ENCODE measurements at places on chromosomes 2 and 18.

GRCh38 chr2:44549856-44550255 is 188.1 kb downstream of the CAMKMT start:
- DNase-seq = no peak

DNA sequence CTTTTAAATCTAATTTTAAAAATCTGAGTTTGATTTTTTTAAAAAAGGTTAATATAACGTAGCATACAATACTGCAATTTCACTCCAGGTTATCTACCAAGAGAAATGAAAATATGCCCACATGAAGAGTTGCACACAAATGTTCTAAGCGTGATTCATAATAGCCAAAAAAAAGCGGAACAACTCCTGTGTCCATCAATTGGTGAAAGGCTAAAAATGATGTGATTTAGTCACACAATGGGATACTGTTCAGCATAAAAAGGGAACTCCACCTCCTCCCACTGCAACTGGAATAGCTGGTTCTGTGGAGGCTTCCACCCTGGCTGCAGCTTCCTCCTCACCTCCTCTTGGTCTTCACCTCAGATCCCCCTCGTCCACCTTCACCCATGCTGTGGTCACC is 132.8 kb downstream of the PIK3C3 start:
- no peak for DNase-seq

DNA sequence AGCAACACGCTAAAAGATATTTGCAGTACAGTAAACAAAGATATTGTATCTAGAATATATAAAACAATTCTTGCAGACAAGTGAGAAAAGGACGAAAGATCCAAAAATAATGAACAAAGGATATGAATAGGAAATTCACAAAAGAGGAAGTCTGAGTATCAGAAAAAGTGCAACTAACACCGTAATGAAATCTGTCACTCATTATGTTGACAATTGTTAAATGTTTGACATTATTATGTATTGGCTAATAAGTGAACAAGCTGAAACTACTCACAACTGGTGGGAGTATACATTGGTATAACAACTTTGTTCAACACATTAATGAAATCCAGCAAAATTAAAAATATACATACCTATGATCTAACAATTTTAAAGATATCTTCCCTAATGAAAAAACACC is 36.7 kb upstream of the ASXL3 start:
- no peak for DNase-seq

GRCh38 chr2:11907190-11907589 is 160.8 kb downstream of the LPIN1 start:
- no peak for DNase-seq

DNA sequence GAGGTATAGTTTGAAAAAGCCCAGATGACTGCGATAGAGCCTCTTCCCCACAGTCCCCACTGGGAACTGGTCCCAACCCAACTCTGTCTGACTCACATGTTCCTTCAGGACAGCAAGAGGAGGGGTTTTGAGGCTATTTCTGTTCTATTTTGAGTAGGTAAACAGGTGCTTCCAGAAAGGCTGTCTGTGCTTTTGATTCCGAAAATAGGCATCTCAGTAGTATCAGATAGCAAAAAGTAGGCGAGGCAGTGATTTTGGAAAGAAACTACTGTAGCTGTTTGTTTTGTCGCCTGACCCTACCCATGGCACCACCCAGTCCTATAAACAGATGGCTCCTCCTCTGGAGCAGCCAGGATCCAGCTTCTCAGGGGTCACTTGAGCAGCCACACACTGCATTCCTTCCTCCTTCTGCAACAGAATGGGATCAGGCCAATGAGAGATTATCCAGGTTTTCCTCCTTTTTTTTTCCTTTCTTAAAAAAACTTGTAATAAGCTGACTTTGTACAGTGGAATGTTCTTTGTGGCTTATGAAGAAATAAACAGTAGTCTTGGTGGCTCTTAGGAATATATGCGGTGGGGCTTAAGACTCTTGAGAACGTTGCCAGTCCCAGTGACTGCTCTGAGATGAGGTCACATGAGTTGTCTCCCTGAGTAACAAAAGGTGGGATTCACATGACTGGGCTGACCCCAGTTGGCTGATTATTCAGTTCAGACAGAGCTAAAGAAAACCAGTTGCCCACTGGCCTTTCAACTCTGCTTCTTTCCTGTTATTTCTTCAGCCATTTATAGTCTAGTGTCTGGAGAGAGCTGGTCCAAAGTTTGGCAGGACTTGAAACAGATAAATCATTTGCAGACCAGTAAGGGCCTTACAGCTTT is 98.6 kb downstream of the KCNS3 start:
- peak; percentile 84 for DNase-seq

DNA sequence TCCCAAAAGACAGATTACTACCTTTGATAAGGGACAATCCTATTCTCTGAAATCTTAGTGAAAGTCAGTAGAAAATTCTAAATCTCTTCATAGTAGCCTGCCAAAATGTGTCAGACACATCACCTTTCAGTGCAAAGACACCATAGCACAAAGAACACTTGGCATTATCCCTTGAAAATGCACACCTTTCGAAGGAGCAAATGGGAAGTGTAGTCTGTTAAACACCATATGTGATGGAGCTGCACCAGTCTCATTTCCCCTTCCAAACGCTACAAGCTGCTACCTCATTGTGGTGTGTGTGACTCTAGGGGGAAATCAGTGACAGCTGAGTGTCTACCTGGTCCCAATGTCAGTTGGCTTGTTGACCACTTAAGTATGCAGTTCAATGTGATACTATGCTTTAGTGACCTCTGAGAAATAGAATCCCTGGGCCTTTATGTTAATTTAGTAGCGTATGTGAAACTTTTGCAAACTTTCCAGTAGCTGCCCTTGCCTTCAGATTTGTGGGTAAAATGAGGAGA is 551.7 kb downstream of the ARHGAP15 start:
- DNase-seq = no peak

GRCh38 chr2:15927551-15928218 is 12.7 kb upstream of the MYCN start:
- no peak for DNase-seq

DNA sequence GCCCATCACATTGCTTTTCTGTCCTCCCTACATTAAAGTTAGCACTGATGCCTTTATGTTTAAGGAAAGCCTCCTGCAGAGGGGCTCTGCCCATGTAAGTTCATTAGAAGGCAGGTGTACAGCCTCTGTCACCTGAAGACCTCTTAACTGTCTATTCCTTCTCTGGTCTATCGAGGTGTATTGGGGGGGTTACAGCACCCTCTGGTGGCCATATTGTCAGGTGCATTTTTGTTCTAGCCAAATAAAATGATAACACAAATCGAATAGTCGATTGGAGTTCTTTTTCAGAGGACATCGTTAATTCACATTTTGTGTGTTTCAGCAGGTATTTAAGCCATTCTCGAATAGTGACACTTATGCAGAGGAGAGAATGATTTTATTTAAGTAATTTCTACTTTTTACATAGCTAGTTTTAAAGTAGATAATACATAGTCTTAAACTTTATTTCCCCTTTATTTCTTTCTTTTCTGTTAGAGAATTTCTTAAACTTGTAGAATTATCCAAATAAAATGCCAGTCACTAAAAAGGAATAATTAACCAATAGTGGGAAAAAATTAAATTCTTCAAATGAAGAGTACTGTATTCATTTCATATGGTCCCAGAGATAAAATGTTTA is 136.8 kb downstream of the NEDD4L start:
- DNase-seq = no peak

DNA sequence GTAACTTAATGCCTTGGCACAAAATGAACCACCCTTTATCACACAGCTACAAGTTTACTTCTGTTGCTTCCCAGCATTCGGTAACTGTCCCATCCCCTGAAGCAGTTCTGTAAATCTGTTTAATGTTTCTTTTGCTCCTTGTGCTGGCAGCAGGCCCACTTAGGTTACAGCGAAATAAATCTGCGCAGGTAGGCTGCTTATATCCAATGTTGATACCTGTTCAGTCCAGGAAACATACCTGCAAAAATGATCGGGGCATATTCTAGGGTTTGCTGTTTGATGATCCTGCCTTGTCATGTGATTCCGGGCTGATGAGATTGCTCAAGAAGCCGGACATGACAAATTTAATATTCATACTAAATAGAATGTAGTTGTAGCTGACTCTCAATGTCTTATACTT is 23.3 kb downstream of the PELI1 start:
- no peak for DNase-seq

DNA sequence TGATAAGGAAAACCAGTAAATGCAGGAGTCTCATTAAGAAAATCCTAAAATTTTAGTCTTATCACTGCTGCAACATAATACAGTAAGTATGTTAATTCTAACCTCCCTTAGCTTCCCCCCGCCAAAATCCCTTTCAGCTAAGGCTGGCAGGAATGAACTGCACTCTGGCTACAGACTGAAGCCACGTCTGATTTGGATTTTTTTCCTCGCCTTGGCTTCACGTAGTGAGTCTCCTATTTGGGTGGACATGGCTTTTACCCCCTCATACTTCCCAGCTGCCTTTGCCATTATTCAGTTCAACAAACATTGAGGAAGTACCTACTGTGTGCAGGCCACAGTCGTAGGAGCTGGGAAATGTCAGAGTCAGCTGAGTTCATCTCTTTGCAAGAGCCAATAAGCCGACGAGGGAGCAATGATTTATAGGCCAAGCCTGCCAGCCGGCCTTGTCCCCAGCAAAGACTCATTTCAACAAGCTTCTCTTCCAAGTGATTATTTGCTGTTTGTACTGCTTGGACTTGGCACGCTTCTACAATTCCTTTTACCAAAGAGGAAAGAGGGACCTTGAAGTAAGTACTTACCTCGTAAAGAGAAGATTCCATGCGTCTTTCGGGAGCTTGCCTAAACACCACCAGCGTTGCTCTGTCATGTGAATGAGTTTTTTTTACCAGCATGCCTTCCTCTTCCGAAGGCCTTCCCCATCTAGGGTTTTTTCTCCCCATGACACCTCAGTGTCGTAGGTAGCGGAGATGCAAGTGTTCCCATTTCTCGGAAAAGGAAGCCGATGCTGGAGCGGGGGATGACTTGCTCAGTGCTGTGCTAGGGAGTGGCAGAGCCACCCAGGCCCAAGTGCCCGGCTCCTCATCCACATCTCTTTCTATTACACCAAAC is 138.6 kb downstream of the KLHL29 start:
- DNase-seq = no peak

DNA sequence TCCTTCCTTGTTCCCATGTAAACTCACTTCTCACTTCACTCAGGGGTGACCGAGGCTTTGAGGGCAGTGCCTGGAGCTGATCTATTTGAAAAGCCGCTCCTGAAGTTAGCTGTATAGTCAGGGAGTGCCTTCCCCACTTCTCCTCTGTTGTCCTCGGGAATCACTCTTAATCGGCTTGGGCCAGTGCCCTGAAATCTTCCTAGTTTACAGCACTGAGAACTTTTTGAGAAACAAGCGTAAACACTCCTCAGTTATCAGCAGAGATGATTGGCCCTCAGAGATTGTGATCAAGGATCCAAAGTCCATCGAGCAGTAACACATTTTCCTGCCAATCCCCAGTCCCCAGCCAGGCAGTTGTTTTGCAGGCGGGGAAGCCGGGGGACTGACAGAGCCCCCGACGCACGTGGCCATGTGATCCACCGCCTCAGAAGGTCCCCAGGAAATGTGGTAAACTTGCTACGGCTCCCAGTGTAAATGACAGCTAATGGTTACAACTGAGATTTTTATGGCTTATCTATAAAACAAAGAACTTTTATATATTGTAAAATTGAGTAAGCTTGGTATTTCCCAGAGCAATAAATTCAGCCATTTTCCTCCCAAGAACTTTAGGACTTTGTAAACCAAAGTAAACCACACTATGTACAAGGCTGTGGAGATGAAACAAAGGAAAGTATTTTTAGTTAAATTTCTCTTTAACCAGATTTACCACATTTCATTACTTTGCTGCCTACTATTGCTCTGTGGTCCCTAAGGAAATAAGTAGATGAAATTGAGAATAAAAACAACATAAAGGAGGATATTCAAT is 53.5 kb downstream of the C18orf63 start:
- no peak for DNase-seq

- no peak for DNase-seq
These were observed 619.9 kb downstream of the ZEB2 start for GRCh38 chr2:143899987-143900386.
